ENCODE measurements at places on chromosomes 7 and 10.

GRCh38 chr7:50594136-50594535 is 28.9 kb upstream of the DDC start:
- no peak for DNase-seq

- DNase-seq: no peak
Observed at GRCh38 chr10:132309471-132309865, 1.7 kb upstream of the STK32C start.

DNA sequence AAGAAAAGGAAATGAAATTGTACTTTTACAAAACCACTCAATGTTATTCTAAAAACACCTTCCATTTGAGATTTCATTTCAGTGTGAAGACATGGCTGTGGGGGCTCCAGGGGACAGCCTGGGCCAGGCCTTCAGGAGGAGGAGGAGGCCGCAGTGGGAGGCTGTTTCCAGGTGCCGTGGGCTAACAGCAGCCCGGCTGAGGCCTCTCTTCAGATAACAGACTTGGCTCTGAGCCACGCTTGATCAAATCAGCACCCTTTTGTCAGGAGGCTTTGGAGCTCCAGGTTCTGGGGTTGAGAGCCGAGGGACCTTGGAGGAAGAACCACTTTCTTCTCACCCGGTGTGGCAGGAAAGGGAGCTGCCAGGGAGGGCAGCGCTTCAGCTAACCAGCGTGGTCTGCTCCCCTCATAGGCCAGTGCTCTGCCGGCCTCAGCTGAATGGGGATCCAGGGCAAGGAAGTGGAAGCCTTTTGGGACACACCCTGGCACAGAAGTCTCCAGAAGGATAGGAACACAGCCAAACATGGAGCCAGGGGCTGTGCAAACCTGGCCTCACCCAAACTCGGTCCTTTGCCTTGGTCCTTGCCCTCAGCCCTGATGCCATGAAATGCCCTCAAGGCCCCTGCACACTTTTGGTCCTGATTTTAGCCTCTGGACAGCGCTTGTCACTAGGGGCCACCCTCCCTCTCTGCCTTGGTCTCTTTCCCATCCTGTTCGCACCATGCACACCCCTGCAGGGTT is 23.5 kb upstream of the CHST15 start:
- DNase-seq: no peak

DNA sequence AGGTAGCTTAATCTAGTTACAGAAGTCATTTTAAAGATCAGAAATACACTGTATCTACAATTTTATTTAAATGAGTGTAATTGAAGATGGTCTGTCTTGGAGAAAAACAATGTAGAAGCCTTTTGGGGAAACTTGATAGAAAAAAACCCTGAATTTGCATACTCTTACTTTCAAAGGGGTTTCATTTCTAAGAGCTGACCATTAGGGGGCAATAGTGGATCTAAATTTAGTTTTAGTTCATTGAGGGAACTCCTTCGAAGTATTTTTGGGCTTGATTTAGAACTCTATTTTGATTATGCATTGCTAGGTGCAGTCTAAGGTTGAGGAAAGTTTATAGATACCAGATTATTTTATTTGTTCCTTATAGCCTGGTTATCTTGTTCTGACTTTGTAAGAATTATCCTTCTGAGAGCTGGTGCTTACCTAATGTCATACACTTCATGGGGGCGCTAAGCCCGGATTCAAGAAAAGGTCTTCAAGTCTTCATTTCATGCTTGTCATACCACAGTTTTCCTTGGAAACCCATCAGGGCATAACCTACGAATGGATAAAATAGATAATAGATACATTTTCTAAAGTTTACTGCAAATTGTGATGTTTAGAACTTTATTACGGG is 69.1 kb upstream of the MXI1 start:
- no peak for DNase-seq
